ENCODE measurements at places on chromosomes 4 and X.
A peak's percentile ranks its signal among the peaks of the same experiment; 100 is the strongest.

GRCh38 chr4:6916587-6917460, 7.2 kb downstream of the TBC1D14 start:
- DNase-seq: peak; percentile 60

GRCh38 chr4:158513256-158513655, 8.4 kb upstream of the RXFP1 start:
- DNase-seq: no peak

GRCh38 chr4:15144249-15144966, 142.1 kb downstream of the CPEB2 start:
- DNase-seq: no peak

DNA sequence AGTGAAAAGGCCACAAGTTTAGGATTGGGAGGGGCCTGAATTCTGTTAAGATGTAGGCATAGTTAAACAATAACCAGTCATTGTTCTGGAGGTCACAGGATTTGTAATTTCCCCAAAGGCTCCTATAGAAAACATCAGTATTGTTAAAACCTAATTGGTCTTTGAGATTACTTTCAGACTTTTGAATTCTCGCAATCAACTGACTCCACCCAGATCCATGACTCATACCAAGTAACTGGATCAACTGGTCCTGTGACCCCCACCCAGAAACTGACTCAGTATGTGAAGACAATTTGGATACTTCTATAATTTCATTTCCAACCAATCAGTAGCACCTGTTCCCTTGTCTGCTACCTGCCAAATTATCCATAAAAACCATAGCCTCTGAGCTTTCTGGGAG, 28.4 kb downstream of the MAGEB16 start:
- DNase-seq: no peak

DNA sequence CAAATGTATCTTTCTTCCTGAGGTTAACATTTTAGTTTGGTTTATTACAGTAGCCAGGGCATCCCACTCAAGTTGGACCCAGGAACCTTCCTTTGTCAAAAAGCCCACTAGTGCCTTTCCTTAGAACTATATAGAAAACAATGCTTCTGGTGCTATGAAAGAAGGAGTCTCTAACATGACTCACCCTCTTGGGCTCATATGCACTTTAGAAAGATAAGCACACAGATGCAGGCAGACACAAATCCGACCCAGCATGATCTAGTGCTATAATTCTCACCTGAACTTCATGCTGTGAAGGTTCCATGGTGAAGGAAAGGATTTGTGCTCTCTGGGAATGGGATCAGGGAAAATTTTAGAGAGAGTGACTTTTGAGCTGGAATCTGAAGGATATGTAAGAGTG, 289.4 kb downstream of the ANKRD50 start:
- DNase-seq: no peak

- DNase-seq: no peak
These were observed at the start of gene DCHS2 for GRCh38 chr4:154491341-154492271. Gene DCHS2, minus strand, starts transcription at chr4:154491799. Its CDS starts 444 bp downstream, at chr4:154491355.

- DNase-seq: peak; percentile 90
These were observed 104.0 kb downstream of the FAM53A start for GRCh38 chr4:1579901-1580691.

DNA sequence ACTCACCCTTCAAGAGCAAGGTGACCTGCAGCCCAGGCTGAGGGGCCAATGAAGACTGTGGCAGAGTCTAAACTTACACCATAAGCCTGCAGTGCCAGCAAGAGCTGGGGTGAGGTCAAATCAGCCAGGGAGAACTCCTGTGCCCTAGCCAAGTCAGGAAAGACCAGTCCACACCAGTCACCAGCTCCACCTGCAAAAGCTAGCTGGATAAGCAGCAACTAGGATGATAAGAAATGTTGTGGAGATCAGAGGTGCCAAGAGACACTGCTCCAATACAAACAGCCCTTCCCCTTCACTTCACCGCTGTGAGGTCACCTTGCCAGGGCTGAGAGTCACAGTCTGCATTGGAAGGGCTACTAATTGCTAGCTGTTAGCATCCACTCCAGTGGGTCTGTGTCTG, 31.3 kb downstream of the NIPAL1 start:
- DNase-seq: no peak

GRCh38 chr4:80540785-80541469, 205.4 kb downstream of the CFAP299 start:
- no peak for DNase-seq

DNA sequence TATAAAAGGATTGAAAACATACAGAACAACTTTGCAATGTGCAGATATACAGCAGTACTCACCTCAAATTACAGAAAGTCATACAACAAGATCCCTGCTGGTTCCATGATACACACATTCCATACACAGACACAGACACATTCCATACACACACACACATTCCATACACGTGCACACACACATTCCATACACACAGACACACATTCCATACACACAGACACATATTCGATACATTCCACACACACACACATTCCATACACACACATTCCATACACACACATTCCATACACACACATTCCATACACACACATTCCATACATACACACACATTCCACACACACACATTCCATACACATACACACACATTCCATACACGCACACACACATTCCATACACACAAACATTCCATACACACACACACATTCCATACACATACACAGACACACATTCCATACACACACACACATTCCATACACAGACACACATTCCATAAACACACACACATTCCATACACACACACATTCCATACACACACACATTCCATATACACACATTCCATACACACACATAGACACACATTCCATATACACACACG, 13.7 kb downstream of the LINC00632 start:
- no peak for DNase-seq

GRCh38 chr4:139234253-139234652, 45.8 kb downstream of the MGARP start:
- no peak for DNase-seq

DNA sequence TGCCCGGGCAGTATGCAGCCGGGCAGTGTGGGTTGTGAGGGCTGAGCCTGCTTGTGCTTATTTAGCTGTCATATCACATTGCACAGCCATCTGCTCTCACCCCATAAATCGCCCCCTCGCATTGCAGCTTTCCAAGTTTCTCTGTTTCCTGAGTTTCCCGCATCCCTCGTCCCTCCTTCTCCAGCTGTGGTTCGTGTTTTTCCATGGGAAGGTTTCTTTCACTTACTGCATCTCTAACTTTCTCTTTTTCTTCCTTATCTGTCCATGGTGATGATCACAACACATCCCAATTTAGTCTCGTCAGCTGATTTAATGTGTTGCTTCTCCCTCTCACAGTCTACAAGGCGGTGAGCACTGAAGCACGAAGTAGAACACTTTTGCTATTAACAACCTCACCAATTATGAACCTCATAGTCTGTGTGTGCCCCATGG, 118.1 kb downstream of the ENPP6 start:
- DNase-seq: no peak

- no peak for DNase-seq
These were observed 821.1 kb downstream of the PCDH19 start for GRCh38 chrX:99588936-99589335.

- DNase-seq: no peak
These were observed 109.4 kb downstream of the GPR143 start for GRCh38 chrX:9656277-9656676.

DNA sequence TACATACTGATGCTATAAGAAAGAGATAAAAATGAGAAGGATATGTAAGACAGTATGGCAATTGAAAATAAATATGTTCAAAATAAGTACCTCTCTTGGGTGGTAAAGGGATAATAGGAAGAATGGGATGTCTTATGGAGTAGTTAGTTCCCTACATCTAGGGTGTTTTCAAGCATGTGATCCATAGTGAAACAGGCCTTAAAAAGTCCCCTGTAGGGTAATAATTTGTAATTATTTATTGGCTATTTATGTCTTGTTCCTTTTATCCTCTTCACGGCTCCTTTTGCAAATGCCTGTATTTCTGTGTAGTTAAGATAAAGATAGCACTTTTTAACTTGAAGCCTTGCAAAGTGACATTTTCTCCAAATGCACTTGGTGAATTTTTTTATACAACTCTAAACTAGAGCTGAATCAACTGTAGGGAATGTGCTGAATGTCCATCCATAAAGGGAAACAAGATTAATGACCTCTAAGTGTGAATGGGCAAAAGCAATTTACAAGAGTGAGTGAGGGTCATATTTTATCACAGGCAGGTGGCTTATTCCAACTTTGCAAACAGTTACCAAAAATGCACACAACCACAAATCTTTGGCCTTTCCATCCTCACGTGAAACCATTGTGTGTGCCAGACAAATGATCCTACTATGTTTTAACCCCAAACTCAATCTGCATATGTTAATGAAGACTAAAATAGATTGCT, 299.0 kb downstream of the KCNIP4 start:
- no peak for DNase-seq
